ENCODE measurements at places on chromosomes 2 and 18.

GRCh38 chr2:65434592-65435241 is 2.3 kb upstream of the SPRED2 start:
- DNase-seq: no peak

DNA sequence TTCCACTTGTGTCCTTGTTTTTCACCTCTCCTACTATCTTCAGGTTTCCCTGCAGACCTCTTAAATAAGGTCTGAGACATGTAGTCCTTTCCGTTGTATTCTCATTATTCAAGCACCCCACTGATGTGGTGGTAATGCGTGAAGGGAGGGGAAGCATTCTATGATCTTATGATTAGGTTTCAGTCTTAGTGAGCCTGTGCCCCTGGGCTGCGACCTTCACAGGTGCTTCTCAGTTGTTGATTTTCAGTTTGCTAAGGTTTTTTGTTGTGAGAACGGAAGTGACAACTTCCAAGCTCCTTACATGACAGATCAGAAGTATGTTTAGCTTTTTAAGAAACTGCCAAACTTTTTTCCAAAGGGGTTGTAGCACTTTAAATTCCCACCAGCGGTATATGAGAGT is 41.3 kb downstream of the VPS54 start:
- DNase-seq: no peak

DNA sequence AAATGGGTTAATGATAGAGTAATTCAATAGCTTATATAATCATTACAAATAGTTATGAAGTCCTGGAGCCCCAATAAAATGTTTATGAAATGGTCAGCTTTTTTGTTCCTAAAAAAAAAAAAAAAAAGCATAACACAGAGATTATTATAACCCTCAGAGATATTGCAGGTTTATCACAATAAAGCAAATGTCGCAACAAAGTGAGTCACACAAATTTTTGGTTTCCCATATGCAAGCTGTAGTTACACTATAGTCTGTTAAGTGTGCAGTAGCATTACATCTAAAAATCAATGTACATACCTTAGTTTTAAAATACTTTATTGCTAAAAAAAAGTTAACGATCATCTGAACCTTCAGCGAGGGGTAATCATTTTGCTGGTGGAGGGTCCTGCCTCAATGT is 20.0 kb downstream of the WDFY1 start:
- no peak for DNase-seq

GRCh38 chr2:37457401-37457901 is 113.0 kb downstream of the QPCT start:
- no peak for DNase-seq
